ENCODE measurements at places on chromosomes 2 and 18. TPM values are rescaled to one million over a fixed set of nuclear protein-coding genes. Genes with fewer than 3 reads are reported as not detected.

- DNase-seq: no peak
Measured at GRCh38 chr2:27049422-27050280, 1.8 kb upstream of the AGBL5 start.

DNA sequence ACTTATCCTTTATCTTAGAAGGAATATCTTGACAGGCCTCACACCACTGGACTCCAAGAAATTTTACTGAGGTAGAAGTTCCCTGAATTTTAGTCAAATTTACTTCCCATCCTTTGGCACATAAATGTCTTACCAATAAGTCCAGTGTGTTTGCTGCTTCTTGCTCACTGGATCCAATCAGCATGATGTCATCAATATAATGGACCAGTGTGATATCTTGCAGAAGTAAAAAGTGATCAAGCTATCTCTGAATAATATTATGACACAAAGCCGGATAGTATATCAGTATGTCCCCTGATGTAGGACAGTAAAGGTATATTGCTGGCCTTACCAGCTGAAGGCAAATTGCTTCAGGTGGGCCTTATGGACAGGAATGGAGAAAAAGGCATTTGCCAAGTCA lies 6.9 kb upstream of the GYPC start:
- DNase-seq: no peak

DNA sequence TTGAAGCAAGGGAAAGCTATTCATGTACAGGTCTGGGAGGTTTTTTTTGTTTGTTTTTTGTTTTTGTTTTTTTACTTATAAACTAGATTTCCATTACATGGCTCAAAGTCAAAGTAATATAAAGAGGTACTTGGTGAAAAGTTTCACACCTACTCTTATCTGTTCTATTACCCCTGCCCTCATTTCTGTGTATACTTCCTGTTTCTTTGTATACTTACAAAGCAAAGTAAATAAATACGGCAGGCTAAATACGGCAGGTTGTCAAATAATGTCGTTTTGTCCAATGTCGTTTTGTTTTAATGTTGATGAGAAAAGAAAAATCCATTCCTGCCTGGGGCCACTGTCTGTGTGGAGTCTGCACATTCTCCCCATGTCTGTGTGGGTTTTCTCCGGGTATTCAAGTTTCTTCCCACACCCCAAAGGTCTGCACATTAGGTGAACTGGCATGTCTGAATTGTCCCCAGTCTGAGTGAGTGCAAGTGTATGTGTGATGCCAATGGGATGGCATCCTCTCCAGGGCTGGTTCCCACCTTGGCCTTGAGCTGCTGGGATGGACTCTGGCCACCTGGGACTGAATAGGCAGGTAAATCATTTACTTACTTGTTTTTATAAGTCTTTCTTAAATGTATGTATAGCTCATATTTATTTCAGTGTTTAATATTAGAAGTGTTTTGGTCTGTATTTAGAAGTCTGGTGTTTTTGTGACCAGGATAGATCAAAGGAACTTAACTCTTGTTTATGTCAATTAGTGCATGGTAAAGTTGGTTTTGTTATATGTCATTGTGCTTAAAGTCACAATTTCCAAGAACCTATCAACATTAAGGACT lies 13.4 kb downstream of the STAMBP start:
- DNase-seq: no peak

- no peak for DNase-seq
Measured at GRCh38 chr2:67669766-67670165, 272.6 kb downstream of the ETAA1 start.

DNA sequence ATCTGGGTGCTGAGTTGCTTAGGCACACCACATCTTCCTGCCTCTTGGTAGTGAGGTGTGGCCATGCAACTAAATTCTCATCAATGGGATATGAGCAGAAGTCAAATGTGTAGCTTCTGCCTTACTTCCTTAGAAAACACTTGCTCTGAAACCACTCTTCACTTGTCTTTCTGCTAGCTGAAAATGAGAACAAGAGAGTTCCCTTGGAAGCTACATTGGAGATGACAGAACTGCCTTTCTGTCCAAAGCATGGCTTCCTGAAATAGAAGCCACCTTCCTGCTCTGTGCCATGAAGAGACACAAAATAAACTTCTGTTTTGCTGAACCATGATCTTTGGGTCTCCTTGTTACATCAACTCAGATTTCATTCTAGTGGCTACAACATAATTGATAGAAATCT lies 659.9 kb downstream of the IRS1 start:
- no peak for DNase-seq

DNA sequence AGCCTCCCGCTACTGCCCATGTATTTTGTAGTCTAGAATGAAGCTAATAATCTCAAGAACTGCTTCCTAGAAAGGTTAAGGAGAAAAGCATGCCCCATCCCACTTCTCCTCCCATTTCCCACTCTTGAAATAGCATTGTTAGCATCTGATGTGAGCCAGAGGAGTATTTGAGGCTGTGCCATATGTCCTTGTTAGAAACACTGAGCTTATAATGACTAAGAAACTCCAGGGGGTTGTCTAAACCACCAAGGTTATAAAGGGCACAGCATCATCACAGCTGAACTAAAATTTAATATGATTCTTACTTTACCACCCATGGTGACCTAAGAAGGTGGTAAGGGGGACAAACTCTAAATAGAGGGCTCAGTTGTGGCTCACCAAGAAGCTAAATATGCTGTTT lies 16.6 kb downstream of the TSPYL6 start:
- DNase-seq: peak; percentile 49

DNA sequence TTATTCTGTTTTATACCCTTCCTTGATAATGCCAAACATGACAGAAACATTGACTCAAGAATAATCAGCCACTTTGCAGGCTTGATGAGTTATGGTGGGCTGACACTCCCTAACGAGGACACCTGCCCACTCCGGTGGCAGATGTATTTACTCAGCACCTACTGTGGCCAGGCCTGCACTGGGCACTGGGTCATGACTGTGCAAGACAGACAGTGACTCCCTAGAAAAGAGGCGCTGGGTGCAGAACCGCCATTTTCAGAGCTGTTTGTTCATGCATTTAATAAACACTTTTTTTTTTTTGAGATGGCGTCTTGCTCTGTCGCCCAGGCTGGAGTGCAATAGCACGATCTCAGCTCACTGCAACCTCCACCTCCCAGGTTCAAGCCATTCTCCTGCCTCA lies 32.5 kb downstream of the SNED1 start:
- no peak for DNase-seq

GRCh38 chr2:100297511-100297910 lies 24.8 kb downstream of the LONRF2 start:
- DNase-seq: no peak

GRCh38 chr2:56121995-56122394 lies 61.8 kb upstream of the CCDC85A start:
- no peak for DNase-seq

The TWSG1 gene
- 167 TPM for polyA plus RNA-seq

GRCh38 chr2:222943820-222944219 lies 83.0 kb downstream of the ACSL3 start:
- no peak for DNase-seq

The FNDC4 gene
- polyA plus RNA-seq: 6.9 TPM

The ASB3 gene
- polyA plus RNA-seq: 22.5 TPM

DNA sequence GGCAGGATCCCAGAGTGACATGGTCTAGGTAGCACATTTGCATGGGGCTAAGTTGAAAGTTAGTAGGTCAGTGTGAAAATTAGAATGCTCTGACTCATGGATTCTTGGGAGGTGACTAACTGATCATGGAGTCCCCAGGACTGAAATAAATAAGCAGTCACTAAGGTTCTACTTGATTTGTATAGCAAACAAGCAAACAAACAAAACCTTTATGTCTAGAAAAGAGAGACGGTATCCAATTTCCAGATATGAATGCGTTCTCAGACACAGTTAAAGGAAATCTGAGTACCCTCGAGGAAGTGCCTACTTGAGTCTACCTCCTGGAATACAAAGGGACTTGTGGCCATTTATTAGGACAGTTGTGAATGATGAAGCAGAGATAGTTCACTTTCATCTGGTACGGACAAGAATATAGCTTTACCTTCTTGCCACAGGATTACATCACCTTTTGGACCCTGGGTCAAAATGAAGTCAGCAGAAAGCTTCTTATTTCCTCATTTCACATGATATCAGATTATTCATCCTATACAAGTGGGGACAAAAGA lies 54.3 kb upstream of the AGPS start:
- DNase-seq: no peak

GRCh38 chr2:190657474-190658255 lies 8.8 kb downstream of the NAB1 start:
- no peak for DNase-seq

All from BJ (cell line).